ENCODE measurements at places on chromosomes 1 and 21.

- no peak for DNase-seq
Observed at GRCh38 chr1:84428235-84428634, 30.0 kb downstream of the DNASE2B start.

DNA sequence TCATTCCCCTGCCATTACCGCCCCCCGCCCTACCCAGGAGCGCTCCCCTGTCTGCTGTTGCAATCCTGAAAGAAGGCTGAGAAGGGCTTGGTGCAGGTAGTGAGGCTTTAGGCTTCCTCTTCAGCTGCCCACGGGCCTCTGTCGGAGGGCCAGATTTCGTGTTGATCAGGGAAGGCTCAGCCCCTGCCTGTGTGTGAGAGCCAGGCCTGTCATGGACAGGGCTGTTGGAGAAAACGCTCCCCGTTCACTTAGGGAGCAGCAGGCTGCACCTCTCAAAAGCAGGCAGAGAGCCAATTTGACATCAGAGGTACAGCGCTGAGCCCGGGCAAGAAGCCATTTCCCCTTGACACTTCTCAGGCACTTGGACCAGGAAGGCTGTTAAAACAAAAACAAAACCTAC is 19.0 kb downstream of the TEX35 start:
- DNase-seq = peak; percentile 77

DNA sequence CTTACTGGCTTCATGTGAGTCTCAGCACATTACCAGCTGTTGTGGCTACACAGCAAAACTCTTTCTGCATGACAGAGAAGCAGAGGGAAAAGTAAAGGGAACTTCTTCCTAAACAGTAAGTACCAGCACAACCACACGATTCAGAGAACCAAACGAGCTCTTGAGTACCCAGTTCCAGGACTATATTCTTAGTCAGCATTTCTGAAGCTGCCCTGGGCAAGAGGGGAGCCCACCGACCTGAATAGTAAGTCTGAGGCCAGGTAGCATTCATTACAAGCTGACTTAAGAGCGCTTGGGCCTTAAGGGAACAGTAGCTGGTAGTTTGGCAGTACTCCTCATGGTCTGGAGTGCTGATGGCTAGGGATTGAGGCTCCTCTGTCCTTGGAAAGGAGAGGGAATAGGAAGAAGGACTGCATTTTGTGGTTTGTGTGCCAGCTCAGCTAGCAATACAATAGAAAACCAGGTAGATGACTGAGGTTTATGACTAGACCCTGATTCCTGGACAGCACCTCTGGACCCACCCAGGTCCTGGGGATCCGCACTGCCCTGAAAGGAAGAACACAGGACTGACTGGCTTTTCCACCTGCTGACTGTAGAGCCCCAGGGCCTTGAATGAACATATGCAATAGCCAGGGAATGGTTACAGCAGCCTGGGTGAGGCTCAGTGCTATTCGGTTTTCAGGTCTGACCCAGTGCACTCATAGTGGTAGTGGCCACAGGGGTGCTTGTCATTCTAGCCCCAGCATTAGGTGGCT is 396.8 kb upstream of the PRMT6 start:
- no peak for DNase-seq

DNA sequence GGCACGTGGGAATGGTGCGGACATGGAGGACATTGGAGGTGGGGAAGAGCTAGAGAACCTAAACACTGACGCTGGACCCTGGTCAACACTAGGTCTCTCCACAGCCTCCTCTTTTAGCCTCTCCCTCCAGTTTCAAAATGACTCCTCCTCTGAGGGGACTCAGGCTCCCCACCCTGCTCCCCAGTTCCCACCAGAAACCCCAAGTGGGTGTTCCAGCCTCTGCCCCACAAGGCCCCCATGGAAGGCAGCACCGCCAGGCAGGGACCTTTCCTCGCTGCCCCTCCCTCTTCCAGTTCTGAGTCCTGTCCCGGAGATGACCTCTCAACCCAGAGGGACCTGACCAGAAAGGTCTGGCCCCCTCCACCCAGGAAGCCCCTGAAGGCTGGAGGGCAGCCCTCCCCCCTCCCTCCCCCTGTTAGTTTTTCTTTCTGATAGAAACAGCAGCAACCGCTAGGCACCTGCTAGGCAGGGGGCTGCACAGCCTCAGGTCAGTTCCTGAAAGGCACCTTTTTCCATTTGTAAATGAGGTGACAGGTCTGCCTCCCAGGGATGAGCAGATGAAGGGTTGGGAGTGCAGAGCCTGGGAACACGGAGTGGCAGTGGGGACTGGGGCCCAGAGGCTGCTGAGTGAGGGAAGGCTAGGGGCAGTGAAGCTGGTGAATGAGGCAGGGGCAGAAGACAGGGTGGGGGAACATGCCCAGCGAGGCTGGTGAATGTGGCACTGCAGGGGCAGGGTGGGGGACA is 9.3 kb upstream of the ITGB2 start:
- no peak for DNase-seq

- no peak for DNase-seq
Observed at GRCh38 chr1:44336668-44337067, 18.4 kb downstream of the ERI3 start.

DNA sequence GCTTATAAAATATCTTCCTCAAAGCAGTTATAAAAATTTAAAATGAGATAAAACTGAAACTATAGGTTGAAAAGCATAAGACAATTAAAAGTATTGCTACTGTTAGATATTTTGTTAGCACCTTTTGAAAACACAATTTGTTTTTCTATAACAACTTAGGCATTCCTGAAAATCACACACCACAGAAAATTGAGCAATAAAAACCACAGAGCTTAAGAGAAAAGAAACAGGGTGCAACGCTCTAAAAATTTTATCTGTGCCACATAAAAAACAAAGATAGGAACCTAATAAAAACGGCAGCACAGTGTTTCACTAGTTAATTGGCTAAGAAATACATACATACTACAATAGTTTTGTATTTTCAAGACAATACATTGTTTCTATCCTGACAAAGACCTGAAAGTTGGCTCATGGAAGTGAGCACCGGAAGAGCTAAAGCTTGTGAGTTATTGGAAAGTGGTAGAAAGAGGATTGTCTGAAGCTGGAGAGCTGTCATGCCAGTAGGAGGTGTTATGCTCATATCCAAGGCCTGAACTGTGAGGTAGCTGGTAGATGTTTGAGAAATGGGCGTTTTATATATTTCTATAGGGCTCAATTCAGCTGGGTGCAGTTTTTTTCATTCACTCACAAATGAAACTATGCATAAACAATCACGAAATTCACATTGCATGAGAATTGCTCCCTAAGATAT is 45.8 kb downstream of the RGS7 start:
- no peak for DNase-seq

GRCh38 chr21:42163511-42163863 is 55.5 kb upstream of the ABCG1 start:
- DNase-seq = no peak

GRCh38 chr1:192668409-192668983 is 32.5 kb downstream of the RGS13 start:
- no peak for DNase-seq

DNA sequence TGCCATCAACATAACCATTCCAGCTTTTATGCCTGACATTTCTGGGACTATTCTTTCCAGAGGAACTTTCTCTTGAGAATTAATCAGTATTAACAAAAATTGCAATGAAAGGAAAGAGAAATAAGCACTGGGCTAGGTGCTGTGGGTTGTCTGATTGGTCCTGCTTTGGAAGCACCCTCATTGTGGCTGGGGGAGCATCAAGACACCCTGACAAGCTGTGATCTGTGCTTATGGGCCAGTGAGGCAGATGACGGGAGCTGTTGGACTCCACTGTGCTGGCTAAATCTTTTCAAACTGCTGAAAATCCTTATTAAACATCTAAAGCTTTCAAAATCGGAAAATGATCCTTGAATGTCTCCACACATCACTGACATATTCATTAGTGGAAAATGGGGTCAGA is 20.0 kb downstream of the UBASH3A start:
- DNase-seq = no peak

- no peak for DNase-seq
Observed at GRCh38 chr1:110506541-110506940, 12.4 kb downstream of the KCNA10 start.

- DNase-seq = no peak
Observed at GRCh38 chr1:36323636-36324352, at the start of gene EVA1B. Gene EVA1B, minus strand, starts transcription at chr1:36323645. Its CDS starts 608 bp downstream, at chr1:36323037.

- no peak for DNase-seq
Observed at GRCh38 chr1:115230281-115230680, 107.8 kb downstream of the NGF start.

GRCh38 chr1:87535551-87535950 is 206.9 kb downstream of the LMO4 start:
- no peak for DNase-seq

DNA sequence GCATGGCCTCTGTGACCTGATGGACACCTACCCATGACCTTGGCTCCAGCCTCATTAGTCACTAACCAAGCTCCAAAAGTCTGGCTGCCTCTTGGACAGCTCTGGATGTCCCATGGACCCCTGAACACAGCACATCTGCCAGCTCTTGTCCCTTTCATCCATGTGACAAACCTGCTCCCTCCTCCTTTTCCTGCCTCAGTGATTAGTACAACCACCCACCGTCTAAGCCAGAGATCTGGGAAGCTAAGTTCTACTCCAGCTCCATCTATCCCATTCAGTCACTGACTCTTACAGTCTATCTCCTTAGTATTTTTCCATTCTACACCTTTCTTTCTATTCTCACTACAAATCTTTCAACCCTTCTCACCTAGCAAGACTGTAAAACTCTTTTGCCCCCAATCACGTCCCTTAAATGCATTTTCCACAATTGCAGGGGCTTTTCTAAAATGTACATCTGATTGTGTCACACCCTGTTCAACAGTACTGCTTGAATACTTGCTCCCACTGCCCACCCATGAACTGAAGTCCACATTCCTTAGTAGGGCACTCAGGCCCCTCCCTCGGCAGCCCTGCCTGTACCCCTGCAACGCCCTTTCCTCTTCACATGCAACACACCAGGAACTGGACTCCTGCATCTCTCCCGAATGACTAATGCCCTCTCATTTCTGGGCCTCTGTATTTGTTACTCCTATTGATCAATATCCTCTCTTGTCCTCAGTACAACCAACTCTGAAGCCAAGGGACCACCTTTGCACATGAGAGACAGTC is 7.2 kb downstream of the GPN2 start:
- DNase-seq = no peak

- no peak for DNase-seq
Observed at GRCh38 chr1:71015745-71016144, 31.9 kb downstream of the PTGER3 start.

- DNase-seq = no peak
Observed at GRCh38 chr21:37339552-37339939, 27.0 kb upstream of the DYRK1A start.

DNA sequence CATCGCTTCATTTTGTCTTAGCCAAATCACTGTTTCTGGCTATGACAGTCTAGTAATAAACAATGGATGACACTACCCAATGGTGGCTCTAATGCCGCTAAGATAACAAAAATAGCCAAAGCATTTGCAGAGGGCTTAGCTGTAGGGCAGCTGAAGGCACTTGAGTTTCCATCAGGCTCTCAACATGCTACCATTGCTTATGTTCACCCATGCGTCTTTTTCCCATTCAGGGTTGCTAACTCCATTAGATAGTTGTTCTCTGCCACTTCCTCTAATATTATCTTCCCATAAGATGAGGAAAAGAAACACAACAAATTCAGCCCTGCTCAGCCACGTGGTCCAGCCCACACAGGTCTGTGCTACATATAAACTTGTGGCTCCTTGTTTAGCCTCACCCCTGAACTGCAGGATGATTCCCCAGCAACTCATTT is 159.6 kb downstream of the TOMM20 start:
- peak; percentile 77 for DNase-seq

GRCh38 chr1:67827688-67828087 is 5.6 kb downstream of the GNG12 start:
- no peak for DNase-seq

DNA sequence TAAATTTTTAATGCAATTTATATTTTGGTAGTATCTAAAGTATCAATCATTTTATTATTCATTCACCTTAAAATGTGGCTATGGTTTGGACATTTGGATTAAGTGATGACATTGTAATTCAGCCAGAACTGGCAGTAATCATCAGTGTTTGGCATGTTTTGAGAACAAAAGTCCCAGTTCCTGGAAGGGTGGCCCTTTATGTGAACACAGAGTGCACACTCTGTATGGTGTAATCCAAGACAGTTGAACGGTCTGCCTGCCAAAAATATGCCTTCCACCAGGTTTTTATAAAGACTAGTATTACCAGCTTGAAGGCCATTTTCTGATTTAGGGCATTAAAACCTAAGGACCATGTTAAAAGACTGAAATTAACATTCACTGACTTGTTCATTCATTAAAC is 448.7 kb downstream of the LTN1 start:
- no peak for DNase-seq

- DNase-seq = no peak
Observed at GRCh38 chr1:218584418-218585155, 239.5 kb downstream of the TGFB2 start.

- no peak for DNase-seq
Observed at GRCh38 chr1:105485207-105485606, 1571.3 kb upstream of the PRMT6 start.

DNA sequence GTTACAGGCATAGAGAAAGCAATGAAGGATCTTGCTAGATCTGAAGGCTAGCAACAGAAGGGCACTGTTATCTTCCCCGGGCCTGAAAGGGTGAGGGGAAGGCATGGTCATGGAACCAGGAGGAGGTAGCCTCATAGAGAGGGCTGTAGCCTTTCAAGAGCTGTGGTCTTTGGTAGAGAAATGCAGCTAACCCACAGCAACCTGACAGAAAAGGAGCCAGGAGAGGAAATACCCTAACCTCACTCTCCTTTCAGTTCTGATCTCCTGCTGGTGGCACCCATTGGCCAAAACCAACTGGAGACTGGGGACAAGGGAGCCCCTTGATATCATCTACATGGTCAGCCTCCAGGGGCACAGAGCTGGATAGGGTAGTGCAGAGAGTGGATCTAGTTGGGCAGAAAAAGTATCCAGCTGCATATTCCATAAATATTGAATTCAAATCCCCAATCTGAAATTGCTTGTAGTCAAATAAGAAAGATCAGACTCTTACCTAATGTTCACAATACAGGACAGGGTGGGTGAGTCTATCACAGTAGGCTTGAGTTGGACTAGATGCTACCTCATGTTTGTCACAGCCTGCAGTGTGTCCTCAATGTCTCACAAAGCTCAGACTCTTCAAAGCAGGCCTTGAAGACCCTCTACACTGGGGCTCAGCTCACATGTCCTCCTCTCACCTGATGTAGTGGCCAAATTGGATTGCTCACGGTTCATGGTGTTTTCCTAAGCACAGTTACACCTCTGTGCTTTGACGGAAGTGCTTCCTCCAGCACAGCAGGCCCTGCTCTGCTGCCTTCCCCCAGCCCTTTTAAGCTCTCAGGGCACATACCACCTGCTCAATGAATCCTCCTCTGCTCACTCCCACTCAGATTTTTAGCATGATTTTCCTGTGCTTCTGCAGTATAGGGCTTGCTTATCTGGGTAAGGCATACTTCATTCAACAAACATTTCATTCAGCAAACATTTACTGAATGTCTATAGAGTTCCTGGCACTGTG is 74.1 kb upstream of the JUN start:
- DNase-seq = no peak

- peak; percentile 81 for DNase-seq
Observed at GRCh38 chr1:67853704-67854103, 20.4 kb upstream of the GNG12 start.
